RPMI8226 (cell line): ENCODE measurements at places on chromosomes 12 and 14.

- no peak for DNase-seq
Measured at GRCh38 chr12:86261142-86261541, 5.0 kb upstream of the MGAT4C start.

GRCh38 chr14:49659526-49660455, 24.7 kb upstream of the DNAAF2 start:
- DNase-seq: no peak

- DNase-seq: no peak
Measured at GRCh38 chr12:108642269-108642870, 8.7 kb upstream of the SELPLG start.

- DNase-seq: no peak
Measured at GRCh38 chr14:95711476-95712176, 2.3 kb downstream of the TCL1A start.
